Articular chondrocyte of knee joint (primary cell): ENCODE measurements at places on chromosomes 2 and 18. TPM values are rescaled to one million over a fixed set of nuclear protein-coding genes. Genes with fewer than 3 reads are reported as not detected.

The RAB6D gene
- under 0.01 and 0.11 TPM in 2 replicates for total RNA-seq

The ATP6V1C2 gene
- 0.13 TPM in 1 of 2 replicates, not detected in the other for total RNA-seq

The ANKRD36C gene
- 62.6 and 73.4 TPM in 2 replicates for total RNA-seq

The HDLBP gene
- 880 and 1,110 TPM in 2 replicates for total RNA-seq

The RHOB gene
- total RNA-seq = 211 and 229 TPM in 2 replicates

The AFF3 gene
- 6.1 and 7.9 TPM in 2 replicates for total RNA-seq

The UGT1A8 gene
- not detected in 2 replicates for total RNA-seq

The SERPINB2 gene
- total RNA-seq = 0.22 TPM in 1 of 2 replicates, not detected in the other

The ACVR1C gene
- total RNA-seq = 0.13 and 0.32 TPM in 2 replicates

The FBLN7 gene
- 3.1 and 6.2 TPM in 2 replicates for total RNA-seq

The ZNF385B gene
- 13.5 and 19.7 TPM in 2 replicates for total RNA-seq

The POTEJ gene
- not detected in 2 replicates for total RNA-seq

The GKN2 gene
- total RNA-seq = not detected in 2 replicates

The CEP192 gene
- 31.1 and 35.1 TPM in 2 replicates for total RNA-seq

The NFATC1 gene
- total RNA-seq = 11.2 and 11.5 TPM in 2 replicates

The NAT8 gene
- not detected in 2 replicates for total RNA-seq

The AMER3 gene
- not detected in 2 replicates for total RNA-seq

The PLEKHM3 gene
- total RNA-seq = 16.8 and 17.5 TPM in 2 replicates

The DGUOK gene
- total RNA-seq = 44.7 and 47.1 TPM in 2 replicates

The SIGLEC15 gene
- 0.52 and 0.76 TPM in 2 replicates for total RNA-seq

The C2orf78 gene
- total RNA-seq = not detected in 2 replicates

The ASPRV1 gene
- 0.54 and 0.78 TPM in 2 replicates for total RNA-seq

The ANTXR1 gene
- total RNA-seq = 393 and 403 TPM in 2 replicates

The FNDC4 gene
- 24.2 and 25.1 TPM in 2 replicates for total RNA-seq
